Fibroblast of lung (primary cell): ENCODE measurements at places on chromosomes 4 and X. TPM values are rescaled to one million over a fixed set of nuclear protein-coding genes. Genes with fewer than 3 reads are reported as not detected.

The TCEAL3 gene
- total RNA-seq = 15.4 and 21.6 TPM in 2 replicates

The RASGEF1B gene
- 0.33 and 0.51 TPM in 2 replicates for total RNA-seq

The AREG gene
- 1.5 and 2.0 TPM in 2 replicates for total RNA-seq

The CNGA1 gene
- total RNA-seq = not detected in 2 replicates

The DMRTC1 gene
- total RNA-seq = not detected in 2 replicates

The FGG gene
- total RNA-seq = not detected in 2 replicates

The HHIP gene
- under 0.01 TPM in 2 replicates for total RNA-seq

The TCEAL9 gene
- total RNA-seq = 89.5 and 107 TPM in 2 replicates

The IRS4 gene
- not detected in 2 replicates for total RNA-seq

The FGF13 gene
- total RNA-seq = 4.6 and 9.6 TPM in 2 replicates

The PARM1 gene
- total RNA-seq = 0.77 and 2.0 TPM in 2 replicates

The CT45A1 gene
- not detected in 2 replicates for total RNA-seq

The ATP2B3 gene
- total RNA-seq = not detected in 2 replicates

The COL4A5 gene
- 54.7 and 55.7 TPM in 2 replicates for total RNA-seq

The CLNK gene
- not detected in 2 replicates for total RNA-seq

The LRCH2 gene
- 12.8 and 19.5 TPM in 2 replicates for total RNA-seq

The FAM133A gene
- 0.17 TPM in 1 of 2 replicates, not detected in the other for total RNA-seq

The IL13RA1 gene
- total RNA-seq = 54.2 and 67.4 TPM in 2 replicates

The RAB40A gene
- under 0.01 and 0.17 TPM in 2 replicates for total RNA-seq

The CT83 gene
- not detected in 2 replicates for total RNA-seq

The SLC49A3 gene
- total RNA-seq = 3.9 and 5.1 TPM in 2 replicates

The GPR50 gene
- total RNA-seq = not detected in 2 replicates

The NOX1 gene
- total RNA-seq = not detected in 2 replicates

The OTC gene
- total RNA-seq = not detected in 2 replicates

The HMX1 gene
- not detected in 2 replicates for total RNA-seq

The ENPP6 gene
- total RNA-seq = under 0.01 and 0.17 TPM in 2 replicates

The SLC26A1 gene
- total RNA-seq = 0.26 and 0.33 TPM in 2 replicates

The VGLL1 gene
- not detected in 2 replicates for total RNA-seq

The MAGEA8 gene
- not detected in 2 replicates for total RNA-seq

The AFF2 gene
- under 0.01 and 0.26 TPM in 2 replicates for total RNA-seq

The TAF7L gene
- 0.33 and 0.51 TPM in 2 replicates for total RNA-seq

The RASL11B gene
- total RNA-seq = 0.26 and 2.1 TPM in 2 replicates

The ZCCHC18 gene
- 0.66 and 1.3 TPM in 2 replicates for total RNA-seq

The COMMD8 gene
- total RNA-seq = 23.6 and 29.6 TPM in 2 replicates

The TKTL1 gene
- not detected in 2 replicates for total RNA-seq

The SMIM31 gene
- not detected in 2 replicates for total RNA-seq

The RPL39 gene
- total RNA-seq = 2,034 and 3,576 TPM in 2 replicates

The SLC9B1 gene
- total RNA-seq = 1.8 and 2.0 TPM in 2 replicates

The DAPP1 gene
- total RNA-seq = not detected in 2 replicates

The KIT gene
- 0.50 and 0.51 TPM in 2 replicates for total RNA-seq

The FGF5 gene
- total RNA-seq = 5.4 and 25.8 TPM in 2 replicates

The IL13RA2 gene
- total RNA-seq = 42.1 and 67.5 TPM in 2 replicates

The UGT2B17 gene
- not detected in 2 replicates for total RNA-seq

The F11 gene
- total RNA-seq = not detected in 2 replicates

The RPGR gene
- 5.1 and 5.3 TPM in 2 replicates for total RNA-seq

The DCAF12L1 gene
- total RNA-seq = not detected in 2 replicates

The GABRQ gene
- under 0.01 TPM in 1 of 2 replicates, not detected in the other for total RNA-seq
